ENCODE measurements at places on chromosomes 2 and 18. TPM values are rescaled to one million over a fixed set of nuclear protein-coding genes. Genes with fewer than 3 reads are reported as not detected.

Gene OSR1
- not detected for polyA plus RNA-seq

DNA sequence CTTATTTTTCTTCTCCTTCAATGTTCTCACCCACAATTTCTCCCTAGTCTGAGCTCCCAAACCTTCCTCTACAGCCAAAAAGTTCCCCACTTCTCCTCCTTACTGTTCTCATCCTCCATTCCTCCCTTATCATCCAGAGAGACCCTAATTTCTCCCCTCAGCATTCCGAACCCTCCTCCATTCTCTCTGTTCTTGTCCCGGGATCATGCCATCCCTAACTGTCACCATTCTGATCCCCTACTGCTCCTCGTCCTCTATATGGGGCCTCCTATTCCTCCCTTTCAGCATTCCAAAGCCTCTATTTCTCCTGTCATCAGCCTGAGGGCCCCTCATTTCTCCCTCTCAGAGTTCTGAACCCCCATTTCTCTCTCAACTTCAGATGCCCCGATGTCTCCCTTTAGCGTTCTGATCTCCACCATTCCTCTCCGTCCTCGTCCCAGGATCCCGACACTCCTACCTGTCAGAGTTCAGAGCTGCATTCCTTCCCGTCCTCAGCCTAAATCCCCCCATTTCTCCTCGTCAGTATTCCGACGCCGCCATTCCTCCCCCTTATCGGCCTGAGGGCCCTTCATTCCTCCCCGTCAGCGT lies 522 bp downstream of the MBD1 start:
- no peak for DNase-seq

Gene NYAP2
- polyA plus RNA-seq: not detected

GRCh38 chr2:214966420-214966819 lies 156.9 kb upstream of the BARD1 start:
- DNase-seq: no peak

Gene MRPL44
- 40.6 TPM for polyA plus RNA-seq

Gene LCT
- not detected for polyA plus RNA-seq

GRCh38 chr2:7053650-7054265 lies 136.5 kb downstream of the RNF144A start:
- no peak for DNase-seq

DNA sequence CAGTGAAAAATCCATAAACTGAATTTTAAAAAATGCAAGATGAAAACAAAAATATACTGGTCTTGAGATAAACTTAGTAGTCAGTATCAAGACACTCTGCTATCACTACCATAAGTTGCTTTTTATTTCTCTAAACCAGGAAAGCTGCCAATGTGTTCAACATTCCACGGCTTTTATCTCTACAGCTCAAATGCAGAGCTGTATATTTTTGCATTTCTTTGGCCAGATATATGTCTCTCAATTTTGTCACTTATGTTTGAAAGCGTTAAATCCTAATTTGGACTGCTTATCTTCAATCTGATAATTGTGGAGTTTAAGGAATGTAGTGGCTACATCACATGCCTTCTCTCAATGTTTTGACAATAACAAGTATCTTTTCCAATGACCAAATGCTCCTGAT lies 609.5 kb downstream of the EPHA4 start:
- DNase-seq: no peak

All from naive B cell (primary cell).